Activated T-cell treated with anti-CD3 and anti-CD28 coated beads, Interleukin-2, amount 50 U/mL, for 4 hours (primary cell): ENCODE measurements at places on chromosomes 1 and 21. TPM values are rescaled to one million over a fixed set of nuclear protein-coding genes. Genes with fewer than 3 reads are reported as not detected.

DNA sequence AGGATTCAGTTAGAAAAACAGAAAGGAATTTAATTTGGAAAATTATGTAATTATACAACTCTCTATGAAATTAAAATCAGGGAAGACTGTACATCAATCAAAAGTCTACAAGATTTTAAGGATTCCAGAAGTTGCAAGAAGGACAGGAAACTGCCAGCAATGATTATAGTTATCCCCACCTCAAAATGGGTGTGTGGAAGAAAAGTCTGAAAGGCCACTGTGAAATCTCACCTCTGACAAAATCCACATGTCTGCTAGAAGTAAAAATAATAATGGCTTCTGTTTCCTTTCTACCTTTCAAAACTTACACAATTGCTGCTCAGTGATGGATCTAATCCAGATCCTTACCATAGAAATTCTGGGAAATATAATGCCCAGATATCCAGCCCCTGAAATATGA, 708.1 kb upstream of the ADGRL4 start:
- no peak for DNase-seq

Gene HYI
- 5.8 TPM for total RNA-seq

GRCh38 chr1:116722016-116722838, 32.0 kb upstream of the CD2 start:
- DNase-seq, result no peak

Gene SAMD11
- total RNA-seq, result not detected

DNA sequence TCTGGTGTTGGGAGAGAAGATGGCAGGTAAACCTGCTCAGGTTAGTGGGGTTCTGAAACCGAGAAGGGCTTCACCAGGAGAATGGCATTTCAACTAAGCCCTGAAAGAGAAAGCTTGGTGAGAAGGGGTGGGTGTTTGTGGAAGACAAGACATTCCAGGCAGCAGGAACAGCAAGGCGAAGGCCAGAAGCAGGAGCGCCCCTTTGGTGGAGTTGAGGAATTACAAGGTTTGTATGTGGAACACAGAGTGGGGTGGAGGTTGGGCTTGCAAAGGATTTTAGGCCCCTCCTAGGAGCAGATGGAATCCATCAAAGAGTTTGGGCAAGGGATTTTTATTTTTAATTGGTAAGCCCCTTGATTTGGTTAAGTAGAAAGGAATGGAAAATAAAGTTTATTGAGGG, 24.8 kb upstream of the ELOA start:
- DNase-seq, result no peak

GRCh38 chr1:202553560-202554038, 156.7 kb downstream of the SYT2 start:
- DNase-seq, result no peak
